GM23248 (cell line): ENCODE measurements at places on chromosomes 4 and X. TPM values are rescaled to one million over a fixed set of nuclear protein-coding genes. Genes with fewer than 3 reads are reported as not detected.

GRCh38 chrX:6851140-6851539 is 296.4 kb upstream of the STS start:
- no peaks in the 10 kb centered on the region for H3K27me3 ChIP-seq
- no peak overlapping the region for H3K27ac ChIP-seq
- no peak for DNase-seq
- H3K4me3 ChIP-seq: no peak overlapping the region
- H3K36me3 ChIP-seq: no peaks in the 10 kb centered on the region

- H3K4me3 ChIP-seq: no peak overlapping the region
- H3K27ac ChIP-seq: no peak overlapping the region
Observed at GRCh38 chrX:20727447-20727846, 460.7 kb upstream of the RPS6KA3 start.

DNA sequence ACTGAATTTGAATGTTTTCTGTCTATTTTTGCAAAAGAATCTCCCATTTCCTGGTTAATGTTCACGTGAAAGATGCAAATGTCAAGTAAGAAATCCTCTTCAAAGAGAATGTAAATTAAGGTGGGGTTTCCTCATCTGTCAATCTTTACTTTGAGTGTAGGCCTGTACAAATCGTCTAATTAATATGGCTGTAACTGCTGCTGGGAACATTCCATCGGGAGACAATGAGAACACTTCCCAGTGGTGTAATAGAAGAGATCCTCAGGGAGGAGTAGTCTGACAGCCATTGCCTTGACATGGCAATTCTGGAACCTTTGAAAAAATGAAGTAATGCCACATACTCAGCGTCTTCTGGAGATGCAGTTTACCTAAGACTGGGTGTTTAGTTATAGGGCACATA is 3.7 kb downstream of the EREG start:
- no peak for DNase-seq
- H3K27me3 ChIP-seq: no peaks in the 10 kb centered on the region
- no peak overlapping the region for H3K27ac ChIP-seq
- no peak overlapping the region for H3K4me3 ChIP-seq
- no peaks in the 10 kb centered on the region for H3K36me3 ChIP-seq

DNA sequence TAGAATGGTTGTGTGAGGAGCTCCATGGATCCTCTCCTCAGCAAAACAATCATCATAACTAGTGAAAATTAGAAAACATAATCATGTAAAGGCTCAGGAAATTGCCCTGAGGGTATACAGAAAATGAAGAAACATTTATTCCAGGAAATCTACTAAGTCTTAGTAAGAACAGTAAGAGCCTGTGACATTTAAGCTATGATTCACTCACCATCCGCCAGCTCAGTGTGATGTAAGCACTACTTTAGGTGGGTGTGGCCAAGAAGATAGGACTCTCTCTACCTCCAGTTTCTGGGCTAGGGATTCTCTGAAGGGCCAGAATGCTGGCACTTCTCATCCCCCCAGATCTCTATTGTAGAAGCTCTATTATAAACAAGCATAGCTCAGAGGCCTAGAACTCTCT is 147.5 kb downstream of the DLG3 start:
- no peaks in the 10 kb centered on the region for H3K36me3 ChIP-seq
- H3K4me1 ChIP-seq: peaks cover 6% of the 10 kb centered on the region; the same call in 1 of the 2 replicates
- peak overlapping the region; percentile 62 for H3K27ac ChIP-seq
- no peak overlapping the region for H3K4me3 ChIP-seq
- peak; percentile 84 for DNase-seq

GRCh38 chr4:155666344-155667221 is at the start of gene GUCY1A1:
TSS of gene GUCY1A1 (plus strand) at chr4:155666848. CDS start at chr4:155696868, 30,020 bp downstream.
- 0 out of 2 replicates have a peak, but pooled peaks cover 3% of the 10 kb centered on the region for H3K4me1 ChIP-seq
- no peaks in the 10 kb centered on the region for H3K36me3 ChIP-seq
- peak within 1 kb of the TSS; percentile 67 for H3K4me3 ChIP-seq
- no peak within 1 kb of the TSS for H3K27ac ChIP-seq
- H3K27me3 ChIP-seq: peaks cover 49% of the 10 kb centered on the region

- no peaks in the 10 kb centered on the region for H3K27me3 ChIP-seq
- H3K4me1 ChIP-seq: no peaks in the 10 kb centered on the region
- no peak overlapping the region for H3K27ac ChIP-seq
- no peak overlapping the region for H3K4me3 ChIP-seq
- no peaks in the 10 kb centered on the region for H3K36me3 ChIP-seq
- no peak for DNase-seq
Observed at GRCh38 chrX:55697381-55697780, 20.2 kb upstream of the RRAGB start.

DNA sequence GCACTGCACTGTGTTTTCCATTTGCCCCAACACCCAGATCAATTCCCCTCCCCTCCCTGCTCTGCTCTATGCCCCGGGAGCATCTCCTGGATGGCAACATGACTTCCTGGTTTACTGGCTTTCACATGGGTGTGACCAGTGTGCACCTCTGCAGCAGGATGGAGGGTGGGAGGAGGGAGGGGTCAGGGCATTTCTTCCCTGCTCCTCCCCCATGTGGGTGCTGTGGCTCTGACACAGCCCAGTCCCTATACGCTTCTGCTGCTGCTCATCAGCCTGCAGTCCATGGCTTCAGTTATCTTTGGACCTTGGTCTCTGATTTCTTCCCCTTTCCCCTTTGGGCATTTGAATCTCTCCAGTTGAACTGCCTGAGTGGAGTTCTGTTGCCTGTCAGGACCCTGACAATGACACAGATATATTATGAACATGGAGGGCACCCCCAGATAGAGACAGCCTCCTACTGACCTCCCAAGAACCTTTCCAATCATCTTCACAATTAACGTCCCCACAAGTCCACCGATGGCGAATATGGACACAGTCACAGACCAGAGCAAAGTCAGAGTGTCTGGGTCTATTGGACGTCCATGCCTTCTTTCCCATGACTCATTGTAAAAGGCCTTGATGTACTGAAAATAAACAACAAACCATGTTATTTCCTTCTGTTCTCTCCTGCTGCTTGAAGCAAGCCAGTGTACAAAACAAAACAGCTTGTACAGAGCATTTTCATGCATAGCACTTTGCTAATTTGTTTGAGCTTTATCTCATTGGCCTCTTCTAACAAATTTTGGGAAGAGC is 24.8 kb downstream of the SLC2A9 start:
- H3K36me3 ChIP-seq: no peaks in the 10 kb centered on the region
- H3K27ac ChIP-seq: no peak overlapping the region
- DNase-seq: peak; percentile 37

DNA sequence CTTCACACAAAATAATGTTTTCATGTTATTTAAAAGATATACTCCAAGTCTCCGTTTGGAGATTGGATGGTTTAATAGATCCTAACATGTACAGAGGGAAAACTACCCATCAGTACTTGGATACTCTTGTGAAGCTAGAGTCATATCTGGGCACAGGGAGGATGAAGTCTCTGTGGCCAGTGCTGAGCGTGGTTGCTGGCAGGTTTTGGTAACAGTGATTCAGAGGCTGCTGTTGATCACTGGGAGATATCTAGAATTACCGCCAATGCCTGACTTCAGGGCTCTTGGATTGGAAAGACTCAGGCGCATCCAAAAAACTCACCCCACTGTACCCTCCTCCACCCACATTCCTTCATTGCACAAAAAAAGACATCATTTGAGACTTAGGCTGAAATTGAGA is 107.2 kb upstream of the PGRMC2 start:
- no peak overlapping the region for H3K4me3 ChIP-seq
- H3K27me3 ChIP-seq: no peaks in the 10 kb centered on the region
- DNase-seq: peak; percentile 92
- peaks cover 39% of the 10 kb centered on the region for H3K4me1 ChIP-seq

DNA sequence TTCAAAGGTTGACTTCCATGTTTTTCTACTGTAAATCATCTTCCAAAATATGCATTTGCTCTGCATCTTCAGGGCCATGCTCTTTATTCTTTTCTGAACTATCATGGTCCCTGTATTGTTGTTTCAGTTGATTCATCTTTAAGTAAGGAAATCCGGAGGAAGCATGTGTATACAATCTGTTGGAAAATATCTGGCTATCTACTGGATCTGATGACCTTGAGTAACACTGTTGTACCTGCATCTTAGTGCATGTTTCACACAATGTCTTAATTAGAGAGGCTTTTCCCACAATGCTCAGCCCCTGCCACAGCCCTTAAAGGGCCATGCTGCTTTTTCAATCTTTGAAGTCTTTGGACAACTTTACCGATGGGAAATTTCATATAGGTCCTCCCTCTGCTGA is 61.8 kb upstream of the SH3RF1 start:
- no peaks in the 10 kb centered on the region for H3K36me3 ChIP-seq
- H3K4me1 ChIP-seq: peaks cover 18% of the 10 kb centered on the region

- no peak overlapping the region for H3K4me3 ChIP-seq
- peaks cover 19% of the 10 kb centered on the region for H3K4me1 ChIP-seq
- H3K27ac ChIP-seq: peak overlapping the region; percentile 54
- no peaks in the 10 kb centered on the region for H3K36me3 ChIP-seq
- H3K27me3 ChIP-seq: no peaks in the 10 kb centered on the region
- DNase-seq: peak; percentile 81
Observed at GRCh38 chrX:11470250-11470974, 177.2 kb downstream of the AMELX start.

DNA sequence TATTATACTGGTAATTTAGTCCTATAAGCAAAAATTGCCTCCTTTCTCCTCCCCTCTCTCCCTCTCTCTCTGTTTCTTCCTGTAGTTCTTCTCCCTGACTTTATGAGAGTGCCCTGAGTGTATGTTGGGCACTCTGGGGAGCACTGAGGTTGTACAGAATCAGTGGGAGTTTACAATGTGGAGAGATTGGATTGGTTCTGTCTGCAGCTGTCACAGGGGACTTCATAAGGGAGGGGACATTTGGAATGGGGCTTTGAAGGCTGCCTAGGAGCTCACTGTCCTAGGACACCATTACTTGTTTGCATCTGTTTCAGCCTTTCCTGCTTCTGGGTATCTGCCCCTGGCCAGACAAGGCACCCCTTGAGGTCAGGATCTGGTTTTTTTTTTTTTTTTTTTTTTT is 22.9 kb downstream of the SH3TC1 start:
- peak overlapping the region; percentile 27 for H3K27ac ChIP-seq
- no peaks in the 10 kb centered on the region for H3K27me3 ChIP-seq
- H3K4me3 ChIP-seq: no peak overlapping the region
- H3K36me3 ChIP-seq: no peaks in the 10 kb centered on the region

- no peaks in the 10 kb centered on the region for H3K36me3 ChIP-seq
- H3K4me3 ChIP-seq: no peak overlapping the region
- H3K4me1 ChIP-seq: no peaks in the 10 kb centered on the region
- no peaks in the 10 kb centered on the region for H3K27me3 ChIP-seq
- H3K27ac ChIP-seq: no peak overlapping the region
Observed at GRCh38 chr4:54320826-54321685, 92.0 kb downstream of the PDGFRA start.

GRCh38 chr4:24805566-24805965 is 10.2 kb downstream of the SOD3 start:
- H3K27me3 ChIP-seq: no peaks in the 10 kb centered on the region
- peaks cover 7% of the 10 kb centered on the region; the same call in 1 of the 2 replicates for H3K4me1 ChIP-seq
- H3K36me3 ChIP-seq: 0 out of 2 replicates have a peak, but pooled peaks cover 2% of the 10 kb centered on the region
- H3K4me3 ChIP-seq: no peak overlapping the region
- H3K27ac ChIP-seq: no peak overlapping the region
- no peak for DNase-seq

GRCh38 chr4:96598465-96598864 is 758.6 kb downstream of the PDHA2 start:
- no peaks in the 10 kb centered on the region for H3K4me1 ChIP-seq
- no peak overlapping the region for H3K27ac ChIP-seq
- H3K36me3 ChIP-seq: no peaks in the 10 kb centered on the region
- H3K27me3 ChIP-seq: no peaks in the 10 kb centered on the region
- H3K4me3 ChIP-seq: no peak overlapping the region
- DNase-seq: no peak

GRCh38 chr4:113759696-113760093 is 1.8 kb downstream of the CAMK2D start:
- H3K36me3 ChIP-seq: peaks cover 14% of the 10 kb centered on the region
- H3K27me3 ChIP-seq: no peaks in the 10 kb centered on the region
- DNase-seq: peak; percentile 45
- H3K4me3 ChIP-seq: peak overlapping the region; percentile 87
- peaks cover 46% of the 10 kb centered on the region for H3K4me1 ChIP-seq

GRCh38 chr4:11765849-11766453 is 337.3 kb upstream of the HS3ST1 start:
- no peaks in the 10 kb centered on the region for H3K4me1 ChIP-seq
- no peaks in the 10 kb centered on the region for H3K27me3 ChIP-seq
- H3K4me3 ChIP-seq: no peak overlapping the region
- no peaks in the 10 kb centered on the region for H3K36me3 ChIP-seq

- H3K27me3 ChIP-seq: no peaks in the 10 kb centered on the region
- no peak overlapping the region for H3K4me3 ChIP-seq
- H3K27ac ChIP-seq: no peak overlapping the region
- no peak for DNase-seq
- H3K36me3 ChIP-seq: no peaks in the 10 kb centered on the region
Observed at GRCh38 chrX:43106009-43106408, 328.0 kb upstream of the PPP1R2C start.

- no peak overlapping the region for H3K27ac ChIP-seq
- no peak overlapping the region for H3K4me3 ChIP-seq
- H3K36me3 ChIP-seq: no peaks in the 10 kb centered on the region
- H3K27me3 ChIP-seq: peaks cover 16% of the 10 kb centered on the region
Observed at GRCh38 chr4:16443504-16444088, 217.3 kb upstream of the TAPT1 start.

GRCh38 chr4:76155979-76156378 is 7.8 kb upstream of the NUP54 start:
- no peak overlapping the region for H3K4me3 ChIP-seq
- peaks cover 15% of the 10 kb centered on the region; the same call in 1 of the 2 replicates for H3K36me3 ChIP-seq
- H3K27ac ChIP-seq: no peak overlapping the region
- no peak for DNase-seq
- H3K4me1 ChIP-seq: no peaks in the 10 kb centered on the region

GRCh38 chr4:153522802-153523094 is 56.6 kb downstream of the TMEM131L start:
- H3K27ac ChIP-seq: no peak overlapping the region
- DNase-seq: no peak
- H3K4me1 ChIP-seq: no peaks in the 10 kb centered on the region
- H3K4me3 ChIP-seq: no peak overlapping the region
- no peaks in the 10 kb centered on the region for H3K27me3 ChIP-seq

DNA sequence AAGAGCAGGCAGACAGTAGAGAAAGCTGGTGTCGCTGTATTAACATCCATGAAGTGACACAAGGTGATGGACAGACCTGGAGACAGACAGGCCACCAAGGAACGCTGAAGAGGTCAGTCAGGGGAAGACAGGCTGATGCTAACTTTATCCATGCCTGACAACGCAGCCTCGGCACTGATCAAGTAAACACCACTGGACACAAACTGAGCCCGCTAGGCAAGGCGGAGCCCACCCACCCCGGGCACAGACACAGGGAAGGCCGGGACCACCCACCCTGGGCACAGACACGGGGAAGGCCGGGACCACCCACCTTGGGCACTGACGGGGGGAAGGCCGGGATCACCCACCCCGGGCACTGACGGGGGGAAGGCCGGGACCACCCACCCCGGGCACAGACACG is 18.8 kb downstream of the PPP2R3B start:
- H3K4me1 ChIP-seq: no peaks in the 10 kb centered on the region
- H3K4me3 ChIP-seq: no peak overlapping the region
- H3K27me3 ChIP-seq: no peaks in the 10 kb centered on the region; the same call in 1 of the 2 replicates
- no peak for DNase-seq

The KLB gene
- polyA plus RNA-seq: not detected in 2 replicates

The SULT1B1 gene
- polyA plus RNA-seq: 0.10 and 0.11 TPM in 2 replicates

The CENPVL2 gene
- polyA plus RNA-seq: not detected in 2 replicates

The MAGEC3 gene
- not detected in 2 replicates for polyA plus RNA-seq

The MUC7 gene
- polyA plus RNA-seq: not detected in 2 replicates

The CXCR3 gene
- not detected in 2 replicates for polyA plus RNA-seq

The GJB1 gene
- not detected in 2 replicates for polyA plus RNA-seq

The IL2RG gene
- polyA plus RNA-seq: 0.23 and 0.53 TPM in 2 replicates

The RBPJ gene
- 85.1 and 85.4 TPM in 2 replicates for polyA plus RNA-seq

The PSAPL1 gene
- polyA plus RNA-seq: not detected in 2 replicates

The PDLIM3 gene
- polyA plus RNA-seq: 0.51 and 0.69 TPM in 2 replicates

The F8A2 gene
- not detected in 2 replicates for polyA plus RNA-seq

The RTL3 gene
- 0.18 and 0.39 TPM in 2 replicates for polyA plus RNA-seq

The BTK gene
- 0.23 TPM in 1 of 2 replicates, not detected in the other for polyA plus RNA-seq

The PTPN13 gene
- 11.6 and 13.0 TPM in 2 replicates for polyA plus RNA-seq
